ENCODE measurements at places on chromosomes 12 and 14.

GRCh38 chr12:19694627-19695026, 255.3 kb downstream of the AEBP2 start:
- no peak for DNase-seq

GRCh38 chr14:59306775-59307174, 118.3 kb downstream of the DAAM1 start:
- no peak for DNase-seq

DNA sequence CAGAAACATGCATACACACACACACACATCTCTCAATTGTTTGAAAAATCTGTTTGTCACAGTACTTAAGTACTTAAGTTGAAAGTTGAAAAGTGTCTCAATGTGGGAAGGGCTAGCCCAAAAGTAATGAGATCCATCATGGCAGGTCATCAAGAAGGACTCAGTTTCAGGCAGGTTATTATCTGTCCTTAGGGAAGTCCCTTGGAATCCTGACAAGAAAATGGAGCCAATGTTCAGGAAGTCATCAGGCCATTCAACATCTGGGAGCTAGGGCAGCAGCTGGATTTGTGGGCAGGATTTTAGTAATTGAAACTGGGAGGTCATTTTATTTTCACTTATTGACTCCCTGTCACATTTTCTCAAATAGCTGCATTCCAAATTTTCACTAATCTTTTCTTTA, 56.0 kb downstream of the MSRB3 start:
- DNase-seq, result no peak

- no peak for DNase-seq
Observed at GRCh38 chr12:3745152-3745551, 7.8 kb downstream of the CRACR2A start.

DNA sequence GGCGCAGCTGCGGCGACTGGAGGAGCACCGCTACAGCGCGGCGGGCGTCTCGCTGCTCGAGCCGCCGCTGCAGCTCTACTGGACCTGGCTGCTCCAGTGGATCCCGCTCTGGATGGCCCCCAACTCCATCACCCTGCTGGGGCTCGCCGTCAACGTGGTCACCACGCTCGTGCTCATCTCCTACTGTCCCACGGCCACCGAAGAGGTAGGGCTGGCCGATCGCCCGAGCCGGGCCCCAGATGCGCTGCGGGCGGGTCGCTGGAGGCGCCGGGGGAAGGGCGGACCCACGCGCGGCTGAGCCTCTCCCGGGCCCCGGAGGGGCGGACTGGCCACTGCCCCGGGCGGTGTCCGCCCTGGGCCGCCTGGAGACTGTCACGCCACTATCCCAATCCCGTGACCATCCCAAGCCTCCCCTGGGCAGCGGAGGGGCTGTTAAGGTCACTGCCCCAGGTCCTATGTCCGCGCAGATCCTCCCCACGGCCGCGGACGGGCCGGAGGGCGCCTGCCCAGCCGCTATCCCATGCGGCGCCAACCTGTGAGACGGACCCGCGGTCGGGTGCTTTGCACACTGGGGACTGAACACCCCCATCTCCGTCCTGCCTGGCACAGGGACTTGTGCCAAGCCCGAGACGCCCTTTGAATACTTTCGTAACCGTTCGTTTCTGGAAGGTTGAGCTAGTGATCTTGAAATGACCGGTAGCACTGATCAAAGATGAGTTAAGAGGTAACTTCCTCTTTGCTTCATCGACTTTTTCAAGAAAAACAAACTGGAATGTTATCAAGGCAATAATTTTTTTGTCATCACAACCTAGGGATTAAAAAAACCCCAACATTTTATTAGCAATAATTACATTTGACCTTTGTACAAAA, 725 bp downstream of the CHPT1 start:
- DNase-seq, result peak; percentile 39

GRCh38 chr12:21942377-21942703, 1.1 kb upstream of the ABCC9 start:
- no peak for DNase-seq

DNA sequence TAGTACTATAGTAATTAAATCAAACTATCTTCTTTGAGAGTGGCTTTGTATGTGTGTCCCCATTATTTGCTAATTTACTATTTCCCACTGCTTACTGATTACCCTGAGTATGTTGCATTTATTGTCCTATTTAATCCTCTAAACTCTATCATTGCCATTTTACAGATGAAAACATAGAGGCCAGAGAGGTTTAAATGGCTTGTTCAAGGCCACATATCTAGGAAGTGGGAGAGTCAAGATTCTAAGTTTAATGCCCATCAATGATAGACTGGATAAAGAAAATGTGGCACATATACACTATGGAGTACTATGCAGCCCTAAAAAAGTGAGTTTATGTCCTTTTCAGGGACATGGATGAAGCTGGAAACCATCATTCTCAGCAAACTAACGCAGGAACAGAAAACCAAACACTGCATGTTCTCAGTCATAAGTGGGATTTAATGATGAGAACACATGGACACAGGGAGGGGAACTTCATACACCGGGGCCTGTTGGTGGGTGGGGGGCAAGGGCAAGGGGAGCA, 419.7 kb downstream of the ZFP36L1 start:
- DNase-seq, result no peak

GRCh38 chr12:100656141-100656540, 82.7 kb downstream of the GAS2L3 start:
- no peak for DNase-seq

GRCh38 chr14:105334383-105335230, 20.1 kb downstream of the PACS2 start:
- DNase-seq, result no peak

DNA sequence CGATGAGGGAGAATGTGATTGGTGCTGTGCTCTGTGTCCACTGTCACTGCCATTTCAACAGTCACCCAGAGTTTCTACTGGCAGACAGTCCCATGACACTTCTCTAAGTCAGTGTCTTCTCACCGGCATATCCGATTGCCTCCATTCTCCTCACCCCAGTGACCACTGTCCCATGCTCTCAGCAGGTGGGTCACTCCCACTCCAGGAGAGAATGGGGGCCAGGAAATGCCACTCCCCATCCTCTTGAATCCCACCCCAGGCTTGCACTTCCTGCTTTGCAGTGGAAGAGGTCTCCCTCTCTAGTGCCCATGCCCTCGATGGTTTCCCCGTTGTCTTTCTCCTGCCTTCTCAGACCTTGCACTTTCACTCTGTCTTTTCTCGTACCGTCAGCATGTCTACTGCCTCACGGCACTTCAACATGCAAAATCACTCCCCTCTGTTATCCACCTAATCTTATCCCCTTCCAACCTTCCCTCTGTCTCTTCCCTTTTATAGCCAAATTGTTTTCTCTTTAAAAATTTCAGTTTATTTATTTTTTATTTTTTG, 2.2 kb upstream of the EP400 start:
- DNase-seq, result no peak

DNA sequence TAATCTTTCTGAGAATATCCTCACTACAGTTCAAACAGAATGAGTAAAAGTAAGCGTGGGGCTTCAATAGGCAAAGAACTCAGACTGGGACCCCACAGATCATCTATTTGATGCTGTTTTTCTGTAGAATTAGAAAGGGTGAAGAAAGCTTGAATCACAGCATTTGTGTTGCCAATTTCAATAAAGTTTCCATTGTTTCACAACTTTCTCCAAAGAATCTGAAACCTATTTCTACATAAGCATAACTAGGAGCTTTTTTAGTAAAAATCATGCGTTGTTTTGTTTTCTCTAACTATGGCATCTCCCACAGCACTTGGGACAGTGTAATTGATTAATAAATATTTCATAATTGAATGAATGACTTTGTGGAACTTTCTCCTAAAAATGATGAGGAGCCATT, 16.7 kb upstream of the NEDD1 start:
- DNase-seq, result no peak

DNA sequence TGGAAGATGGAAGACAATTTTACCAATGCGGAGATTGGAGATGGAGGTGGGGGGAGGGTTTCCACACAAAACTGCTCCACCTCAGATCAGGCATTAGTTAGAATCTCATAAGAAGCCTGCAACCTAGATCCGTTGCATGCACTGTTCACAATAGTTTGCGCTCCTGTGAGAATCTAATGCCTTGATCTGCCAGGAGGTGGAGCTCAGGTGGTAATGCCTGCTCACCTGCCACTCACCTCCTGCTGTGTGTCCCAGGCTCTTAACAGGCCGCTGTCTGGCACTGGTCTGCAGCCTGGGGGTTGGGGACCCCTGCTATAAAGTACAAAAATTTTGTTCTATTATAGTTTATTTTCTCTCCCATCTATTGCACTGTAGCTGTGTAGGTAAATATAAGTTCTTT, 84.9 kb upstream of the FOXG1 start:
- no peak for DNase-seq

DNA sequence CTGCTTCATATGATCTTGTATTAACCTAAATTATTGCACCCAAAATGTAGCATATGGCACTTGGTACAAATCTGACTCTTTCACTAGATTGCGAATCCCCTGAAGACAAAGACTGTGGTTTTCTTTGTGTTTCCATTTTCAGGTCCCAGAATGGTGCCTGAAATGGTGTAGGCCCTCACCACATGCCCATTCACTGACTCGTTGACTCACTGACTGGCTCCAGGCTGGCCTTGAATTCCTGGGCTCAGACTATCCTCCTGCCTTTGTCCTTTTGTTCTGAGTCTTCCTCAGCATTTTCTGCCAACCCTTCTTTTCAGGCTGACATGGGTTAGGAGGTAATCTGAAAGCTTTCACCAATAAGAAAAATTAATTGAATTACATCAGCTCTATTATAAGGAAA, 368.7 kb upstream of the GARIN6 start:
- DNase-seq, result no peak

GRCh38 chr14:105944632-105945610, 418.5 kb downstream of the TMEM121 start:
- DNase-seq, result peak; percentile 83

GRCh38 chr12:75631831-75632230, 120.4 kb upstream of the KRR1 start:
- no peak for DNase-seq

GRCh38 chr14:70897464-70897863, 9.8 kb upstream of the PCNX1 start:
- DNase-seq, result no peak

- no peak for DNase-seq
Observed at GRCh38 chr12:72081777-72082176, 143.1 kb downstream of the TPH2 start.
